Vagina (tissue), 2 donors: ENCODE measurements at places on chromosomes 13 and 19.

DNA sequence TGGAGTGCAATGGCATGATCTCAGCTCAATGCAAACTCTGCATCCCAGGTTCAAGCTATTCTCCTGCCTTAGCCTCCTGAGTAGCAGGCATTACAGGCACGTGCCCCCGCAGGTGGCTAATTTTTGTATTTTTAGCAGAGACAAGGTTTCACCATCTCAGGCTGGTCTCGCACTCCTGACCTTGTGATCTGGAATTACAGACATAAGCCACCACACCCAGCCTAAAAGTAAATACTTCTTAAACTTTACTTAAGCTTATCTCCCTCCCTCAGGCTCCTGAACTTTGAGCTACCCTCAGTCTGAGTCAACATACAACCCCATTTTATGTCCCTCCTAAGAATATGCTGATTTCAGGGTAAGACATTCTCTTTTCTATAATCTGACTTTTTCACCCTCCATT lies 66.1 kb downstream of the ZNF486 start:
- no peak for DNase-seq

DNA sequence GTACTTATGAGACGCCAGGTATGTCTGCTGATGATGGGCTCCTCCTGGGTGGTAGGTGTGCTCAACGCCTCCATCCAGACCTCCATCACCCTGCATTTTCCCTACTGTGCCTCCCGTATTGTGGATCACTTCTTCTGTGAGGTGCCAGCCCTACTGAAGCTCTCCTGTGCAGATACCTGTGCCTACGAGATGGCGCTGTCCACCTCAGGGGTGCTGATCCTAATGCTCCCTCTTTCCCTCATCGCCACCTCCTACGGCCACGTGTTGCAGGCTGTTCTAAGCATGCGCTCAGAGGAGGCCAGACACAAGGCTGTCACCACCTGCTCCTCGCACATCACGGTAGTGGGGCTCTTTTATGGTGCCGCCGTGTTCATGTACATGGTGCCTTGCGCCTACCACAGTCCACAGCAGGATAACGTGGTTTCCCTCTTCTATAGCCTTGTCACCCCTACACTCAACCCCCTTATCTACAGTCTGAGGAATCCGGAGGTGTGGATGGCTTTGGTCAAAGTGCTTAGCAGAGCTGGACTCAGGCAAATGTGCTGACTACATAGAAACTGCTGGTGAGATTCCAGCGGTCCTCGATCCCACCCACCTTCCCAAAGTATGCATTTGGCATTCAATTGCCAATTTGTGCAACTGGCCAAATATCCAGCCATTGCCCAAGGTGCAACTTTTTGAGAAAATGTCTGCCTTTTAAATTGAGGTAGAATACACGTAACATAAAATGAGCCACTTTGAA lies 10.2 kb downstream of the OR2Z1 start:
- DNase-seq: no peak

DNA sequence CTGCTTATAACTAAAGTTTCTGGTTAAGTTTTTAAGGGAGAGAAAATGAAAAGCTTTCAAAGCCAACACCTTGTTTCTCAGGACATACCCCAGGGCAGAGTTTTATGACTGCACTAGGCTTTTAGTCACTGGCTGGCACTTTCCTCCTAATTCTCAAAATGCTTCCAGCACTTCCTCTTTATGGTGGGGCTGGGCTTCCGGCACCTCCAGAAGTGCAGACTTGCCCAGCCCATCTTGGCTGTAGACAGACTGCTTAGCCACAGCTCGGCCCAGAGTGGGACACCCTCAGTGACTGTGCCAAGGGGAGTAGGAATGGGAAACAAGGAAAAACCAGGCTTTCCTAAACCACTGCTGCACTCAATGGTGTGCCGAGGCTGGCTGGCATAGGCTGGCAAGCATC lies 23.2 kb upstream of the GTF3A start:
- no peak for DNase-seq

GRCh38 chr19:30212574-30212973 lies 159.6 kb upstream of the ZNF536 start:
- DNase-seq: no peak

DNA sequence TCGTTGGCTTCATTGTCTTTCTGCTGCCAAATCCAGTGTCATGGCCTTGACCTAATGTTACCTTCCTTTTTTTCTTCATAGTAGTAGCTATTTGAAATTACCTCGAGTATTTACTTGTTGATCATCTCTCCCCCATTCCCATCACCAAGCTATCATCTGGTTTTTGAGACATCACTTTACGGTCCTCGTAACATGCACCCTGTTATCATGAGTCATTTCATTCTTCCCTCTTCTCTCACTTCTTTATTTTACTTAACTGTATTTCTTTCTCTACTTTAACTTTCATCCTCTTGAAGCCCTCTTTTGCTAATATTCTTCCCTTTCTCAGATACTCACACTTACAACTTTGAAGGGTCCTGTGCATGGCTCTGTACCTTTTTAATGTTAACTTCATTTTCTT lies 31.8 kb downstream of the TPP2 start:
- DNase-seq: no peak

- no peak for DNase-seq
These were observed 39.8 kb upstream of the MCF2L start for GRCh38 chr13:112928972-112929782.

- DNase-seq: no peak
These were observed 246.9 kb upstream of the DACH1 start for GRCh38 chr13:72113931-72114330.

DNA sequence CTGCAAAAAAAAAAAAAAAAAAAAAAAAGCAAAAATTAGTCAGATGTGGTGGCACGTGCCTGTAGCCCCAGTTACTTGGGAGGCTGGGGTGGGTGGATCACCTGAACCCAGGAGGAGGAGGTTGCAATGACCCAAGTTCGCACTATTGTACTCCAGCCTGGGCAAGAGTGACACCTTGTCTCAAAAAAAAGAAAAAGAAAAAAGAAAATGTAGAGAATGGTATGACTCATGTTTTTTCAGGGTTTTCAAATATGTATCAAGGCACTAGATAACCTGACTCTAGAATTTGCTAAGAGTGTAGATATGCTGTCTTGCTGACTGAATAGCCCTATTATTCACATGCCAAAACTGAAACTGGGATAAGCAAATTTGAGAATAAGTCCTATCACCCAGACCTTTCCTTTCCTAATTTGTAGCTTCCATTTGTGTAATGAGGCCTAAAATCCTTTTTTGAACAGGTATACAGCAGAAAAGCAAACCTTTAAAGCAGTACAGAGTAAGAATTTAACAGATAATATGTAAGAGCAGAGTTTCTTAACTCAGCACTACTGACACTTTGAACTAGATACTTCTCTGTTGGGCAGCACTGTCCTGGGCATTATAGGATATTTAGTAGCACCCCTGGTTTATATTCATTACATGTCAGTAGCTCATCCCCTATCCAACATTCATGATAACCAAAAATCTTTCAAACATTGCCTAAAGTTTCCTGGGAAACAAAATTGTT lies 108.6 kb downstream of the ELF1 start:
- no peak for DNase-seq

- DNase-seq: no peak
These were observed 69.0 kb upstream of the ZNF536 start for GRCh38 chr19:30303131-30303654.
